ENCODE measurements at places on chromosomes 7 and 10.

GRCh38 chr7:90988996-90989765 is 275.1 kb upstream of the FZD1 start:
- no peak for DNase-seq

- no peak for DNase-seq
Observed at GRCh38 chr7:157998884-157999552, 588.6 kb downstream of the PTPRN2 start.

- DNase-seq: peak; percentile 68
Observed at GRCh38 chr7:39617005-39617404, 6.4 kb upstream of the RALA start.

DNA sequence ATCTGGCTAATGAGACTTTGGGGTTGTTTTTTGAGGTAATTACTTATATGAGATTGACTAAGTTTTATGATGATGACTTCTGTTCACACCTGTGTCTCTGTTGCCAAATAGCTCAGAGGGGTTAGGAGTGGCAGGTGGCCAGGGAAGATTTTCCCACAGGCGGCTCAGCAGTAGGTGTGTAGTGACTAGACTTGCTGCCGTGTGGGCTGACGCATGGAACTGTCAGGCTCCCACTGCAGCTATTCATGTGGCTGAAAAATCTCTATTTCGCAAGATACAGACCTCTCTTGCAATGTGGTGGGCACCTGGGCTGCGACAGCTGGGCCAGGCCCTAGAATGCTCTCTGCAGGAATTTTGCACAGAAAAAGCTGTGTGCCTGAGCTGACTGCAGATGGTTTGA is 1.4 kb downstream of the CPA4 start:
- no peak for DNase-seq

GRCh38 chr7:12491526-12491925 is 79.0 kb upstream of the SCIN start:
- no peak for DNase-seq

DNA sequence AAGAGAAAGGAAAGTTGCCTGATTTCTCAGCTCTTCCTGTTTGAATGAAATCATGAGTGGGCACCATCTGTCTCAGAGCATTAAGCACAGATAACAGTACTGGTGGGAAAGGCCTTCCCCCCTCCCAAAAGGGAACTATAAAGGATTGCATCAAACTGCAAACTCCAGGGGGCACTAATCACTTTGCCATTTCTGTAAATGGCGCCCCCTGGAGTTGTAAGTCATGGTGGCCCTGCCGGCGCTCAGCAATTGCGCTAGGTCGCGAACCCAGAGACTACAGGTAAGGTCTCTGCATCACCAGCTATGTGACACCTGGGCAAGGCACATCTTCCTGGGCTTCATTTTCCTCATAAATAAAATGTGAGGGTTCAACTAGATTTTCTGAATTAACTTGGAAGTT is 11.1 kb downstream of the LRRC4 start:
- no peak for DNase-seq

DNA sequence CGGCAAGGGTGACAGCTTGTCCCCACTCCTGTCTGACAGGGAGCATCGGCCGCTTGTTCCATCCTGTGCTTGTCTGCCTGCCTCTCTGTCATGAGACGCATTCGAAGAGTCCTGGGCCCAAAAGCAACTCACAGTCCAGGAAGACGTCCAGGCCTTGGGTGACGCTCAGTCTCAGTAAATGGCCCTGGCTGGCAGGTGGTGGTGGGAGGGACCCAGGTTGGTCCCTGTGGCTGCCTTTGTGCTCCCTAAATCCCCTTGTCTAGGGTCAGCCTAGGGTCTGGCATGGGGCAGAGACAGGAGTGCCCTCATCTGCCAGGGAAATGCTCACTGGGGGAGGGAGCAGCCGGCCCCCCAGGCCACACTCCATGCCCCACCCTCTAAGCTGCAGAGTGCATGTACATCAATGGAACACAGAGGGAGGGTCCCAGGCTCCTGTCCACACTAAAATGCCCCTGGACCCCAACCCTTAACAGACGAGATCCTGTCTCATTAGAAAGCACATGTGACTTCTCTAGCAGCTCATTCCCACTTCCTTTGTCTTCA is 295.2 kb upstream of the ZNF32 start:
- DNase-seq: no peak

DNA sequence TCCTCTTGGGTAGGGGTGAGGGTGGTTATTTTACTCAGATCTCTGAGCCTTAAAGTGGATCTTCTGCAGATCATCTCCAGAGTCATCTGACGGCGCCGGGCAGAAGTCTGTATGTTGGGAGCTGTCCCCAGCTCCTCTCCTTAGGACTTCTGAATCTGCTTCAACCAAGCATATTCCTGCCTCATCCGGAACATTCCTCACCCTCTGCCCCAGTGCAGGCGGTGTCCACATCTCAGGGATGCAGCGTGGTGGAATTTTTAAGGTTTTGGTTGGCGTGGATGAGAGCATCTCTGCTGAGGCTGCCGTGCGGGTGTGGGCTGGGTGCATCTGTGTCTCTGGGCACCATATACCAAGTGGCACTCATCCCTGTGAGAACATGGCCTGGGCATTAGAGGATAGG is 148.3 kb downstream of the MGMT start:
- DNase-seq: no peak

- DNase-seq: no peak
Observed at GRCh38 chr7:8605221-8605620, 171.8 kb downstream of the NXPH1 start.

DNA sequence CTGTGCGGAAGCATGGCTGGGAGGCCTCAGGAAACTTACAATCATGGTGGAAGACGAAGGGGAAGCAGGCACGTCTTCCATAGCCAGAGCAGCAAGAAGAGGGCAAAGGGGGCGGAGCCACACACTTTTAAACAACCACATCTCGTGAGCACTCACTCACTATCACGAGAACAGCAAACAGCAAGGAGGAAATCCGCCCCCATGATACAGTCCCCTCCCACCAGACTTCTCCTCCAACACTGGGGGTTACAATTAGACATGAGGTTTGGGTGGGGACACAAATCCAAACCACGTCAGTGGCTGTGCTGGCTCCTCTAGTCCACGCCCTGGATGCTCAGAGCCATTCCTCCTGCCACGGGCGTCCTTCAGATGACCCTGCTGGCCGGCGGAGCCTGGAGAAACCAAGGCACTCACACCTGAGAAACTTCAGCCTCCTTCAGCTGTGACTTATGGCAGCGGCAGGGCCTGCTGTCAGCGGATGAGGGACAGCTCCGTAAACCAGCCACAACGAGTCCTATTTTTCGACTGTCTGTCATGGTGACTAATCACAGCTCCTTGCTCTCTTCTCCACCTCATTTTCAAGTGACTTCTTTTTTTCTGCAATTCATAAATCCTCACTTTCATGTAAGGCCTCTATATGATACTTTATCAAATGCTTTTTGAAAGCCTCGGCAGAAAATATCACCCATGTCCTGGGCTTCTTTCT is 167.9 kb upstream of the PFKP start:
- DNase-seq: no peak

DNA sequence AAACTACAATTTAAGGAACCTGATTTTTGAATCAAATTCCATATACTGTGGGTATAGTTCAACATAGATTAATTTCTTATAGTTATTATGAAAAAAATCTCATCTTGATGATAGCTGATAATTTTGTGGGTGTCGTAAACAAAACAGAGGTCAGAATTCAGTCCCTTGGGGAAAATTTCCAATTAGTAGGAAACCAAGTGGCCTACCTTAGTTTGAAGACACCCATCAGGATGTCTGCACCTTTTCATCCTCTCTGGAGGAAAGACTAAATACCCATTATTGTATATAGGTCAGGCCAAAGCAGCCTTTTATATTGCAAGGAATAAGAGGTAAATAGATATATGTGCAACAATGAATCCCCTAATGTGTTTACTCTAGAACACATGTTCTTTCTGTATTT is 6.4 kb downstream of the IKZF1 start:
- DNase-seq: no peak

DNA sequence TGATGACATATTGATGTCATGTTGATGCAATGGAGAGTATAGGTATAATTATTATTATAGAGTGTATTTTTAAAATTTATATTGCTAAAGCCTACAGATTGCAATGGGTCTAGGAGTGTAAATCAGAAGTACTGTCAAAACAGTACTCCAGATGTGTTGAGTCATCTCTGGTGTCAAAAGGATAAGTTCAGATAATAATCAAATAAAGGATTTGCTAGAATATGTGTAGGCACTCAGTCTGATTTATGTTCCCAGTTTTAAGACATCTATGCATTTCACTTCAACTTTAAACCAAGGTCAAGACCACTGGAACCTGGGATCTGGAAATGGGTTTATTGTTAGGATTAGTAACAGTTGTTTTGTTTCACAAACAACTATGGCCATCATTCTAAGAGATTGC is 342.3 kb upstream of the BMPER start:
- DNase-seq: no peak

DNA sequence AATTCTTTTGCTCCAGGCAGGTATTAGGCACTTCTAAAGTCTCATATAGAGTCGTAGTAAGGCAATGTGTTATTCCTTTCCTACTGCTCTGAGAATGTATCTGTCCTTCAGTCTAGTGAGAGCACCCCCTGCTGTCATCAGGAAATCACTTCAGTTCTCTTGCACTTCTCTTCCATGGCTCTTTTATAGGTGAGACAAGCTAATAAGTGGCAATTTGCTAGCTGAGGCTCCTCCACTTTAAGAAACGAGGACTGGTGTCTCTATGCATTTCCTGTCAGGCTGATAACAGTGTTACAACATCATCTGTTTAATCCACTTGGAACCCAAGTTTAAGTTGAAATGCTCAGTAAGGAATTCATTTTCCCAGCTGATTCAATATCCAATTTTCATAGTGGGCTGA is 350.6 kb downstream of the TFEC start:
- peak; percentile 47 for DNase-seq

DNA sequence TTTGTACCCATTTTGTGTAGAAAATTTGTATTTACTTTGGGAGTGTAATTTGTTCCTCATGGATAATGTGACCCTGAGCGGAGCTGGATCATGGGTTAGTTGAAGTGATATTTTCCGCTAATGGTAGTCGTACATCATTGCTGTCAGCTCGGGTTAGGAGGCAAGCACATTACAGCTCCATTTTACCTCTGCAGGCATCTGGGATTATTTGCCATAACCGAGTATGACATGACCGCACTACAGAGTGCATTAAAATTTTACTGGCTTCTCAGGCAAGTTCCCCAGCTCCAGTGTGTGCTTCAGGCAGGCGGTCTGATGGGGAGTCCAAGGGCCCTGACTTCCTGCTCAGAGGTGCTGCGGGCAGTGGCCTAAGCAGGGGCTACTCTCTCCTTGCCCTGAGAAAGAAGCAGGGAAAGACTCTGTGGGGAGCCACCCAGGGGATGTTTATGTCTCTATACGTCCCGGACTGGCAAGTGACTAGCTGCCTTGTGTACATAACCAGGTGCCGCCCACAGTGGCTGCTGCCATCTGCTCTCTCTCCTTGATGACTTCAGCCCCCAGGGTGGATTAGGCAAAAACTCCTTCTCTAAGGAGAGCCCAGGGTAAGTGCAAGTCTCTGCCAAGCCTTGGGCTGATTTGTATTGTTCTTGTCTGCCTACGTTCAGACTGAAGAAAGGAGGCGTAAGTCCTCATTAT is 685.3 kb upstream of the GALNT17 start:
- no peak for DNase-seq

DNA sequence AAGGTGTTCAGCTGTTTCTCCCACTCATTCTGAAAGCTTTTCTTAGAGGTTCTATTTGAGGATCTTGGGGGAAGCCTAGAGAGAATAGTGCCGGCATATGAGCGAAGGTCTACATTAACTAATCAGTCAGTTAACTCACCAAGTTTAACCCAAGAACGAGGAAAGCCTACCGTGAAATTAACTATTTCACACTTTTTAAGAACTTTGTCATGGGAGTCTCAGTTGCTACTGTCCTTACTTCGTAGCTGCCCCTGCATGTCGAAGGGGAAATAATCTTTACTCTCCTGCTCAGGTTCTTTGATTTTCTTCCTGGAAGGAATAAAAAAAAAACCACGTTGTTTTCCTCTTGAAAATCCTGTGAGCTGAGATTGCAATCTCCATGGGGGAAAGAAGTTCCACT is 115.1 kb downstream of the FRMD4A start:
- DNase-seq: no peak

DNA sequence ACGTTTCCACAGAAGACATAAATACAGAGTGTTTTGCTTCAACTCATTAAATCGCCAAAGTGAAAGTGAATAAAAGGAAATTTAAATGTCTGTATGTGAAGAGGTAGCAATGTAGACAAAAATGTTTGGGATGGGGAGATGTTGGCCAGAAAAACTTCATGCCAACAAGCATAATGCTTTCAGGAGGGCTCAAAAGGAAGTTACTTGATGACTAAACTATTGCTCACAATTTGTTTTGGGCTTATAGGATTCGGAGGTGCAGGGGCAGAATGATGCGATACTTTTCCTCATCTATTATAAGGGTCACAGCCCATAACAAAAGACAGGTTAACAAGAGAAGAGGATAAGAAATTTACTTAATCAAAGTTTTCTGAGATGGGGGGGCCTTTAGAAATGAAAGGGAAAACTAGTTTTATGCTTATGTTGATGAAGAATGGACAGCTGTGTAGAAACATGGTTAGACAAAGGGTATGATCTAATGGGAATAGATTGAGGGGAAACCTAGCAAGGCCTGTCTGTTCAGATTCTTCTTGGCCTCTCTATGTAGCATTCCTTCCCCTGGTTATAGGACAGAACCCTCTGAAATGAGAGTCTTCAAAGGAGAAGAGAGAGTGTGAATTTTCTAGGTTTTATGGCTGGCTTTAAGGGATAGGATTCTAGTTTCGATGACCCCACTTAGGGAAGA is 898.6 kb downstream of the LRMDA start:
- DNase-seq: peak; percentile 64
